ENCODE measurements at places on chromosomes 4 and X. TPM values are rescaled to one million over a fixed set of nuclear protein-coding genes. Genes with fewer than 3 reads are reported as not detected.

DNA sequence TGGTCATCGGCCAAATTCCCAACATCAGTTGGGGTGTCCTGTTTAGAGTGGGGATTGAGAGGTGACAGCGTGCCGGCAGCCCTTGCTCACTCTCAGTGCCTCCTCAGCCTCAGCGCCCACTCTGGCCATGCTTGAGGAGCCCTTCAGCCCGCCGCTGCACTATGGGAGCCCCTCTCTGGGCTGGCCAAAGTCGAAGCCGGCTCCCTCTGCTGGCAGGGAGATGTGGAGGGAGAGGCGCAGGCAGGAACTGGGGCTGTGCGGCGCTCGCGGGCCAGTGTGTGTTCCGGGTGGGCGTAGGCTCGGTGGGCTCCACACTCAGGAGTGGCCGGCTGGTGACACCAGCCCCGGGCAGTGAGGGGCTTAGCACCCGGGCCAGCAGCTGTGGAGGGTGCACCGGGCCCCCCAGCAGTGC is 7.1 kb upstream of the CENPU start:
- DNase-seq: no peak

DNA sequence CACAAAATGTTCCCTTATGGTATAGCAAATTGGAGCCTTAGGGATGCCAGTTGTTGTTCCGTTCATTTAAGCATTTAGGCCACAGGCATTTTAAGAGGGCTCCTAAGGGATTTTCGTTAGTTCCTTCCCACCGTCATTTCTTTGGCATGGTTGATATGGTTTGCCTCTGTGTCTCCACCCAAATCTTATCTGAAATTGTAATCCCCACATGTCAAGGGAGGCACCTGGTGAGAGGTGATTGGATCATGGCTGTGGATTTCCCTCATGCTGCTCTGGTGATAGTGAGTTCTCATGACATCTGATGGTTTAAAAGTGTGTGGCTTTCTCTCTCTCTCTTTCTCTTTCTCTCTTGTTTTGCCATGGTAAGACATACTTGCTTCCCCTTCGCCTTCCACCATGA is 104.1 kb downstream of the ASB9 start:
- DNase-seq: no peak

GRCh38 chr4:53598901-53599300 is 7.6 kb upstream of the LNX1 start:
- DNase-seq: peak; percentile 46

The PAGE2 gene
- polyA plus RNA-seq: not detected

GRCh38 chr4:177080388-177080787 is 229.3 kb upstream of the NEIL3 start:
- no peak for DNase-seq

DNA sequence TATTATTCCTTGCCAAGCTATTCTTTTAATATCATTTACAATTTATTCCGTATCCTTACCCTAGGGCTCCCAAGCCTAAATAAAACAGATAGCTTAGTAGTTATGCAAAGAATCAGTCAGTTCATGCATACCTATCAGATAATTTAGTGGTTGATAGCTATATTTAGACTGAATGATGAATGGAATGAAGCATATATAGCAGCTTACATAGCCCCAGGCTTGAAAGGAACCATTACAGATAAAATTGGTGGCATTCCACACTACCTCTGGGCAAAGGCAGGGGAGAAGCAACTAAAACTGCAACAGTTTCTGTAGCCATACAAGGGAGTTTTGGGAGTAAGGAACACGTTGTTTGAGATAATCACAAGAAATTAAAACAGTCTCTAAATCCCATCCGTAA is 2.7 kb downstream of the ACE2 start:
- no peak for DNase-seq

DNA sequence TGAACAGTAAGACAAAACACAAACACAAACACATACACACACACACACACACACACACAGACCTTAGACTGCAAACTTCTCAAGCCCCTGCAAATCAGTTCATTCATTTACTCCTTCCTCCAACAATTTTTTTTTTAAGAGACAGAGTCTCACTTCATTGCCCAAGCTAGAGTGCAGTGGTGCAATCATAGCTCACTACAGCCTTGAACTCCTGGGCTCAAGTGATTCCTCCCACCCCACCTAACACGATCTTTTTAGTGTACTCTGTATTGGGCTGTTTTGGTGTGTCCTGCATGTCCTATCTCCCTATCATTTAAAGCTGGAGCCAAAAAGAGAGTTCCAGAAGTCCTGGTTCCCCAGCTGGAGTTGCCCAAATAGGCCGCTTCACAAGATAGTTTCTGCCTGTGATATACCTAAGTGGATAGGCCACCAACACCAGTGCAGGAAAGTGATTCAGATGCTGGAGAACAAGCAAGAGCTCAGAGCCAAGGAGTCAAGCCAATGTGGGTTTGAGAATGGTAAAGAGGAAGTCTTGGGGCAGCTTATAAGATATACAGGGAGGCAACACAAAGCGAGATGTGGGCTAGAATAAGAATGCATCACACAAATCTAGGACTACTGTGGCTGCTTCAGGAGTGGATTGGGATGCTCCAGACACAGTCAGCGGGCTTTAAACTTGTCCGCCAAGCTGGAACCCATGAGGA is 85.4 kb upstream of the RAPGEF2 start:
- no peak for DNase-seq

The SYN1 gene
- polyA plus RNA-seq: not detected

DNA sequence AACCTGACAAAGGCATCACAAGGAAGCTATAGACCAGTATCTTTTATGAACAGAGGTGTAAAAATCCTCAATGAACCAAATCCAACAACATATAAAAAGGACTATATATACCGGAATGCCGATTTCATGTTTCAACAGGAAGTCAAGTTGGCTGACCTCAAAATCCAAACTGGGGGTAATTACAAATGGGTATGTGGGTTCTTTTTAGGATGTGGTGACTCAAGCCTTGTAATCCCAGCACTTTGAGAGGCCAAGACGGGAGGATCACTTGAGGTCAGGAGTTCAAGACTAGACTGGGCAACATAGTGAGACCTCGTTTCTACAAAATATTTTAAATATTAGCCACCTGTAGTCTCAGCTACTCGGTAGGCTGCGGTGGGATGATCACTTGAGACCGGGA is 10.4 kb downstream of the PRSS48 start:
- peak; percentile 24 for DNase-seq

DNA sequence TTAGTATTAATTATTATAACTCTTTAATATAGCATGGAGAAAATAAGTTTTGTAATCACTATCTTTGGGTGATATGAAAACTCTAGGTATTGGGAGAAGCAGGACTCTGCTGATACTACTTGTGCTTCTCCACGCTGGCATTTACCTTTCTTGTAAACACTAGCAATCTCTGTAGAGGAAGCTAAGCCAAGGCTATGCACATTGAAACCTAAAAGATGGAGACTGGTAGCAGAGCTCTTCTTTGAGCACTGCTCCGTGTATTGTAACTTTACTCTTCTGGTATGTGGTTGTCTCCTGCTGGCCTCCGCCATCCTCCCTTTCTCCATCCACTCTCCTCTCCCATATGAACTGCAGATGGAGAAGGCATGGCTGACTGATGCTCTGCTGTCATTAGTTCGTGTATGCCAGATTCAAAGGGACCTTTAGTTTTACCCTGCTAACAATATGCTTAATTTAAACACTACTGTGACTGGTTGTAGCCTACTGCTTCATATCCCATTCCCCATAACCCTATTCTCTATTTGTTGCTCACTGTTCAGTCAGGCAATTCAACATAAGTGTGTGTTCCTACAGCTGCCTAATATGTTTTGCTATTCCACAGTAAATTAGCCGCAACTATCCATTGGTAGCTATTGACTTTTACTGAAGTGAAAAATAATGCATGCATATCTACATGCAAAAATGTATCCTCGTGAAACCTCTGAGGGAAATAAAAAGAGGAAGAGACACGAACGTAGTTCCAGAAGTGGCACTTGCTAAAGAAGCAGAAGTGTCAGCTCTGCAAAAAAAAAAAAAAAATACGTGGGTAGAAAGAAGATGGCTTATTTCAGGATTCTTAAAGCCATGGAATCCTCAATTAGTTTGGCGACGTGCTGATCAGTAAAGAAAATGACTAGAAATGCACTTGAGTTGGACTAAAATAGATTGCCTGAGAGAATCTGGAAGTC is 55.6 kb upstream of the CCSER1 start:
- no peak for DNase-seq

DNA sequence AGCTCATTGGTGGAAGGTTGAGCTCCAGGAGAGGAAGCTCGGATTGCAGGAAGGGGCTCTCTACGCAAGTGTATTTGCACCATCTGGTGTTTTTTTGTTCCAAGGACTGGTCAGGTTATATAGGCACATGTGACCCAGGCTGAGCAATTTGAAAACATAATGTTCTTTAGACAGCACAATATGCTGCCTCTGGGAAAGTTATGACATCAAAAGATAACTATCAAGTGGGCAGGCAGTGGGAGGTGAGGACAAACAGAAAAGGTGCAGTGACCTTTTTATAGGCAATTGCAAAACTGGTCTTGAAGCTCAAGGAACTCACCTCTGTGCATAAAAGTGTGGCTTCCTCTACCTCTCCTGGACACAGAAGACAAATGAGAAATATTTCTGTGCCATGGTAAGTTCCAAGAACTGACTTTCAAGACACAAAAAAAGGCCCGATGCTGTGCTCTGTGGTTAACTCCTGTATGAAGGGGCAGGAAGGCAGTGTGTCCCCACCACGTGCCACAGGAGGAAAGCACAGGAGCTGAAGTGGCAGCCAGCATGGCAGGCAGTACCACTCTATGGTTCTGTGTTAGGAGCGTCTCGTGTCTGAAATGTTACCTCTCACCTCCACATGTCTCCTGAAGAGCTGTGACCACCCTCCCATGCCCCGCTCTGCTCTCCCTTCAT is 128.6 kb downstream of the SHROOM3 start:
- no peak for DNase-seq

DNA sequence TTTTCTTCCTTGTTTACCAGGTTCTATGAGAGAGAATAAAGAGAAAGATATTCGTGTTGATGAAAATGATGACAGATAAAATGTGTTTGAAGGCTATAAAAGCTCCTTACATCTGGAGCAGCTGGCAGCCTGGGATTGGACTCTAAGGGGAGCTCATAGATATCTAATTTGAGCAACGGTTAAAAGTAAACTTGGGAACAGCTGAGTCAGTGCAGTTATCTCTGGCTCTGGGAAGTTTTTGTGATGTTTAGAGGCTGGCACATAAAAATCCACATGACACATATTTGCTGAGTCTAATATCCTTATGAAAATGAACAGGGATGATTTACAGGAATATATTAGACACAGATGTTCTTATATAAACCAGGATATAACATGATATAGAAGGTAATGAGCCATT is 331.8 kb upstream of the TENM3 start:
- no peak for DNase-seq

DNA sequence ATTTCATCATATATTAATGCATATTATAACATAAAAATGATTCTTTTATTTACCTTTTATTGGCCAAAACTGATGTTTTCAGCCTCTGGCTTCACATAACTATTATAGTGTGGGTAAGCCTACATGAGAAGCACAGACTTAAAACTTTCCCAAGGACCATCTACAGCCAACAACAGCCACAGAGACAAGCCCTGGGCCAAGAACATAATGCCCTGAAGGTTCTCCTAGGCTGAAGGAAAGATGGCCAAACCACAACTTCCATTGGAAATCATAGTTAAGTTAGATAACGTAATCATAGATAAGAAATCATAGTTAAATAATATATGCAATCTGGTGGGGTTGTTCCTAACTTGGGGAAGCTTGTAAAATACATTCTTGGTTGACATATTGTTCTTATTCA is 280.0 kb upstream of the EMCN start:
- no peak for DNase-seq

- DNase-seq: no peak
These were observed 136.6 kb downstream of the AFF1 start for GRCh38 chr4:87071401-87071800.

The RTL9 gene
- polyA plus RNA-seq: not detected

GRCh38 chr4:52869656-52870055 is 7.5 kb downstream of the RASL11B start:
- DNase-seq: no peak

GRCh38 chrX:70079297-70079696 is 17.0 kb downstream of the OTUD6A start:
- DNase-seq: no peak

GRCh38 chr4:105496899-105497298 is 23.0 kb upstream of the PPA2 start:
- DNase-seq: no peak

- DNase-seq: no peak
These were observed 25.9 kb downstream of the HOPX start for GRCh38 chr4:56655209-56655626.

The SH3RF1 gene
- polyA plus RNA-seq: 16.7 TPM

GRCh38 chrX:103417370-103417769 is 41.0 kb downstream of the BEX3 start:
- no peak for DNase-seq

The SERPINA7 gene
- polyA plus RNA-seq: not detected

- no peak for DNase-seq
These were observed 286.4 kb downstream of the USP46 start for GRCh38 chr4:52372747-52373146.

GRCh38 chr4:8176547-8177399 is 18.2 kb upstream of the ABLIM2 start:
- DNase-seq: peak; percentile 45

- no peak for DNase-seq
These were observed 72.0 kb upstream of the DCLK2 start for GRCh38 chr4:150006197-150006596.

DNA sequence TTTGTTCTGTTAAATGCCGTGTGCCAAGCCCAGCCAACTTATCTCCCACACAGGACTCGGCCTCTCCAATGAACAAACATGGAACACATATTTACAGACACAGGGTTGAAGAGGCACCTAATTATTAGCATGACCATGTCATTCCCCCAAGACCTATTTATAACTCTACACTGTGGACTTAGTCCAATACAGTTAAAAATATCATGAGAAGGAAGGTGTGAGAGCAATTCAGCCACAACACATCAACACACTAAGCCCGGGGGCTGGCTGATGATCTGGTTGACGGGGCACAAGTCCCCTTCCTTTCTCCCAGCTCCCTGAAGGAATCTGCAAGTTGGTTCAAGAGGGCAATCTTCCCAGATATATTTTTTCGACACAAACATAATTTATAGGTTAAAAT is 28.1 kb downstream of the MANBA start:
- DNase-seq: no peak

DNA sequence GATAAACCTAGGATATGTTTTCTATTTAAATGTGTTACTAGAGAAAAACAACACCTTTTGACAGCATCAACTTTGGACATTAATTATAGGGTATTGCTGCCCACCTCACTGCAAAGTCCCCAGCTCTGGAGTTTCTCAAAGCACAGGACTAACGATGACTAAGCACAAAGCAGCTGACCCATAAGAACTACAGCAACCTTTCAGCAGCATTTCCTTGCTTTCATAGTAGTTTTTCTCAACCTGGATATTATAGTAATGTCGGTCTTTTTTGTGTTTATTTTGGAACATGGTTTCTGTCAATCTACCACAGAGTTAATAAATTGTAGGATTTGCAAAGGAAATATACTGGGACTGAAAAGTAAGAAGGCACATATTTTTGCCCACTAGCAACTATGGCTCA is 21.5 kb downstream of the HHIP start:
- DNase-seq: peak; percentile 72

- DNase-seq: peak; percentile 59
These were observed 38.6 kb downstream of the TSC22D3 start for GRCh38 chrX:107736781-107737531.

Data from endothelial cell of umbilical vein (primary cell).